MV-4-11 (cell line): ENCODE measurements at places on chromosomes 5 and 9.
A peak's percentile ranks its signal among the peaks of the same experiment; 100 is the strongest.

DNA sequence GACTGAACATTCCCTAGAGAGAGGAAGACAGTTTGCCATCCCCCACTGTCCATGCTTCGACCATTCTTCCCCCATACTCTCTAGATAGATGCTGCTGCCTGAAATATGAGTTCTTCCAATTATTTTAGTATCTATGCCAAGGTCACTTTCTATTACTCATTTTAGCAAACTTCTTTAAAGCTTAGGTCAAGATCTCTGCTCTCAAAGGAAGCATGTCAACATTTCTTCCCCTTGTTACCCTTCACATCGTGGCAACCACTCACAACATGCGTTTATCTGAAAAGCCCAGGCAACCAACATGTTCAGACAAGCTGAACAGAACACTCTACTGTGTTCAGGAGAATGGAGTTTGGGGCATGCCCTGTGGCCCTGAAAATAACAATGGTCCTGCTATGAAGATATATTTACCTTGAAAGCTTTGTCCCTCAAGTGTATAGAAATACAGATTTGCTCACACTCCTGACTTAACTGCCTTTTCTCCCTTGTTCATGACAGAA lies 138.4 kb upstream of the KIF2A start:
- no peak for DNase-seq

DNA sequence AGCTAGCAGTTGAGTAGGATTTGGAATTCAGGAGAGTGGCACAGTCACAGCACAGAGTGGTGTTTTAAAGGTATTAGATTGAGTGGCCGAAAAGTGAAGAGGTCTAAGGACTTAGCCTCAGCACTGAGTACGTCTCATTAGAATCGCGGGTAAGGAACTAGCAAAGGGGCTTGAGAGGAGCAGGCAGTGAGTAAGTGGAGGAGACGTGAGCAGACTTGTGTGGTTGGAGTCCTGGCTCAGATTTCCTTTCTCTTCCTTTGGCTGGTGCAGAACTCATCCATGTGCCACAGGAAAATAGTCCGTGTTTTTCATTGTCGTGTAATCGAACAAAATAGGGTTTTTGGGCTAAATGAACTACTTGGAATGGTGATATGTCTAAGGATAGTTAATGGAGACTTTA lies 3.4 kb downstream of the EXOSC2 start:
- DNase-seq: no peak

GRCh38 chr9:28082671-28083070 lies 509.4 kb upstream of the C9orf72 start:
- DNase-seq: no peak

DNA sequence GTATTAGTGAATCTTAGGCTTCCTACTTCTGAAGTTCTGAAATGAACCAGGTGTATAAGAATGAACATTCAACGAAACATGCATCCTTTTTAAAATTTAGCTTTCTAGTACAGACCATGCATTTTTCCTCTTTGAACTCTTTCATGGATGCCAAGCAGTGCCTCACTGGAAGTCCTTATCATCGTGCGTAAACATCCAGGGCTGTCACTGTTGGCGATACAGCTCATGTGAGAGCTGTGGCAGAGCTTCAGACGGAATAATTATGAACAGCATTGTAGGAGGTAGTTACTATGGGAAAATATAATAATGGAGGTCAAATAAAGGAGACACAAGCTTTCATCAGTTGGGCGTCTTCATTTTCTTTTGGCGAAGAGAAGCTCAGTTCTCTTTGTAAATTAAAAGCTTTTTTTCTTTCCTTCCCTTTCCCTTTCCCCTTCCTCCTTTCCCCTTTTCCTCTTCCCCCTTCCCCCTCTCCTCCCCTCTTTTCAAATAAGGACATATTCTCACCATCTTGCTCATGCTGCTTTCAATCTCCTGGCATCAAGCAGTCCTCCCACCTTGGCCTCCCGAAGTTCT lies 167.3 kb downstream of the KDM4C start:
- DNase-seq: no peak

- DNase-seq: peak; percentile 18
These were observed 89.5 kb downstream of the ESM1 start for GRCh38 chr5:54895816-54896341.

- DNase-seq: no peak
These were observed 951 bp downstream of the UNC13B start for GRCh38 chr9:35162605-35163315.

DNA sequence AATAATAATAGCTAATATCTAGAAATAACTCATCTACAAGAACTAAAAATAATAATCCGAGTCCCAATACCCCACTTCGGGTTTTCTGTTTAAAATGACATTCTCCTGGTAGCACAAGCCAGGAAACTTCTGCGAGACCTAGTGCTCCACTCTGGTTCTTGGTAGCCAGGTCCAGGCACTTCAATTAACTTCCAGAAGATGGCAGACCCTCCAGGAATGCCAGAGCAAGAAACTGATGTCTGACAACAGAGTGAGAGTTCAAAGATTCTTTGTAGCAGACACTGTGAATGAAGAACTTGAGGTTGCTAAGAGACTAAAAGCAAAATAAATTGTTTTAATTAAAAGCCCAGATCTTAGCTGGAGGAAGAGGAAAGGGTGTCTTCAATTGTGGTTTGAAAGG lies 1963.3 kb upstream of the CDH9 start:
- DNase-seq: no peak

- no peak for DNase-seq
These were observed 81.0 kb downstream of the NNT start for GRCh38 chr5:43683884-43684471.
